Dorsolateral prefrontal cortex (tissue), 122 donors: ENCODE measurements at places on chromosomes 2 and 18.

- DNase-seq = no peak
Measured at GRCh38 chr2:121754851-121755236, 607 bp upstream of the TSN start.

- DNase-seq = no peak
Measured at GRCh38 chr2:69375494-69376353, 11.3 kb downstream of the GFPT1 start.

- DNase-seq = no peak
Measured at GRCh38 chr18:29531746-29532145, 1354.8 kb upstream of the CDH2 start.

DNA sequence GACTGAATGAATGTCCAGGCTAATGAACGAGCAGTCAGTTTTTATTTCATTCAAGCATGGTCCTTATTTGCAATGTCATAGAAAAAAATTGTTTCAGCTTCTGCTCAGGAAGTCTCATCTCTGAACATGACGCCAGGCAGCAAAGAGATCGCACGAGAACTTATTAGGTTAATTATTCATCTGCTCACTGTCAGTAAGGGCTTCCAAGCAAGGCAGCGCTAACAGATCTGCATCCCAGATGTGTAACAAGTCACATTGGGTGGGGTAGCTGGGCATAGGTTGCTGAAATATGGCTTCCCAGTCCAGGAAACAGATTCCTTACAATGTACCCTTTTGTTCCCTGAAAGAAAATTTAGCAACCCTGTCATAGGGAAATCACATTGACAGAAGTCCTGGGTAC lies 63.5 kb downstream of the ANKRD44 start:
- no peak for DNase-seq

- peak; percentile 91 for DNase-seq
Measured at GRCh38 chr2:218745559-218746469, 35.2 kb downstream of the TTLL4 start.

- DNase-seq = no peak
Measured at GRCh38 chr2:176112375-176113302, 3.9 kb upstream of the HOXD10 start.

DNA sequence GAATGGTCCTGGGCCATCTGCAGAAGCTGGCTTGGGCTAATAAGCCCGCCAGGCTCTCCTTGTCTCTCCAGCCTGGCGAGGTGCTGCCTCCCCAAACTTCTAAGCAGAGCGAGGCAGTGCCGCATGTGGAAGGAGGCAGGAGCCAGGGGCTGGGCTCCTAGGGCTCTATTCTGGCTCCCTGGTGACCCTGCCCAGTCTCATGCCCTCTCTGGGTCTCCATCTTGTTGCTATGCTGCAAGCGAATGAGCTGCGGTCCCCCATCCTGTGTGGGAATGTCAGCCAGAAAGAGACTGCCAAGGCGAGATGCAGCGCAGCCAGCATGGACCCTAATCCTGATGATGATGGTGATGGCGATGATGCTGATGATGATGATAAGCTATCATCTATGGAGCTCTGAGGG lies 48.7 kb downstream of the TNS1 start:
- no peak for DNase-seq
